T-helper 17 cell (primary cell): ENCODE measurements at places on chromosomes 12 and 14.

DNA sequence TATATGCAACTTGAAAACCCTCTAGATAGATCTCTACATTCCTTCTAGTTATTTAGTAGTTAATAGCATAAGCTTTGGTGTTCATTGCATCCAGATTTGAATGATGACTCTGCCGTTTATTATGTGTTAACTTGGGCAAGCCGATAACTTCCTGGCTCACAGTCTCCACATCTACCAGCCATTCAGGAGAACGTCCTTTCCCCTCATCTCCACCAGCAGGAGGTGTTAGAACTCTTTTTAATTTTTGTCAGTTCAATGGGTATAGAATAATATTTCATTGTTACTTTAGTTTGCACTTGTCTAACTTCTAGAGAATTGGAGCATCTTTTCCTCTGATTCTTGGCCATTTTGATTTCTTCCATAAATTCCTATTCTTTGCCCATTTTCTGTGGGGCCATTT is 30.0 kb upstream of the WSCD2 start:
- no peak for DNase-seq

DNA sequence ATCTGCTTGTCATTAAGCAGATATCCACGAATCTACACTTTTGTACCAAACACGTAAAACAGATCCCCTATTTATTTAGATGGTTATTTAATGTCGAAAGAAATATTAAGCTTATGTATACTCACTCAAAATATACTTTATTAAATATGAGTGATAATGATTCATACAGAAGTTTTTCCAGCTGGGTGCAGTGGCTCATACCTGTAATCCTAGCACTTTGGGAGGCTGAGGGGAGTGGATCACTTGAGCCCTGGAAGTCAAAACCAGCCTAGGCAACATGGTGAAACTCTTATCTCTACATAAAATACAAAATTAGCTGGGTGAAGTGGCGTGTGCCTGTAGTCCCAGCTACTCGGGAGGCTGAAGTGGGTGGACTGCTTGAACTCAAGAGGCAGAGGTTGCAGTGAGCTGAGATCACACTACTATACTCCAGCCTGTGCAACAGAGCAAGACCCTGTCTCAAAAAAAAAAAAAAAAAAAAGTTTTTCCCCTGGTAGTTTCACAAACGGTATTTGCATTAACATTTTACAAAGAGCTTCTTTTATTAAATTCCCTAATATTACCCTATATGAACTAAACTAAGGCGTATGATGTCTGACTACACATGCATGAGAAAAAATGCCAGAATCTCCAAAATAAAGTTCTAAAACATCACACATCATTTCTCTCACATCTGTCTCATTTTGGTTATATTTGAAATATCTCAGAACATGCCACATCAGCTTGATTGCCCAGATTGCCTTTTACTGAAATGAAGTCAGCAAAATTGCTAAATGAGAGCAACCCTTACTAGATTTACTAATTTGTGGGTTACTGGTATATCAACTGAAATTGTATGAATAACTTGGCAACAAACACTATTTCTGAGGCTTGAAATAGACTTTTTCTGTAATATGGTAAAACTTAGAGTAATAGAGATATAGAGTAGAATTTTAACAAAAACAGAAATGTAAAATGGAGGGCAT is 74.9 kb downstream of the PAWR start:
- no peak for DNase-seq

GRCh38 chr12:59023861-59024424 is 103.6 kb upstream of the LRIG3 start:
- DNase-seq = no peak

DNA sequence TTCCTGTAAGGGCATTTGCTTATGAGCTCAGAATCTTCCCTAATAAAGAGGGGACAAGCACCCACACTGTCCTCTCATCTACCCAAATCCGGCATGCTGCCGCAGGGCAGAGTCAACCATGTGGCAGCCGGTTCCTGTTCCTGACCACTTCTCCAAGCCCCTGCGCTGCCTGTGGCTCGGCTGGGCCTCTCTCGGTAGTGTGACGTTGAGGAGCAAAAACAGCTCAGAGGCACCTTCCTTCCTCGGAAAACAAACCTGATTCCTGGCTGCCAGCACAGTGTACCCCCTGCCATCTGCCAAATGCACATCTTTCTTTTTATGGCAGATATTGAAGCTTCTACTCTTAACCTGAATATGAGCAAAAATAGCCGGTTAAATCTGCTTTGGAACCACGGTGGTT is 50.5 kb downstream of the CFAP251 start:
- DNase-seq = no peak

DNA sequence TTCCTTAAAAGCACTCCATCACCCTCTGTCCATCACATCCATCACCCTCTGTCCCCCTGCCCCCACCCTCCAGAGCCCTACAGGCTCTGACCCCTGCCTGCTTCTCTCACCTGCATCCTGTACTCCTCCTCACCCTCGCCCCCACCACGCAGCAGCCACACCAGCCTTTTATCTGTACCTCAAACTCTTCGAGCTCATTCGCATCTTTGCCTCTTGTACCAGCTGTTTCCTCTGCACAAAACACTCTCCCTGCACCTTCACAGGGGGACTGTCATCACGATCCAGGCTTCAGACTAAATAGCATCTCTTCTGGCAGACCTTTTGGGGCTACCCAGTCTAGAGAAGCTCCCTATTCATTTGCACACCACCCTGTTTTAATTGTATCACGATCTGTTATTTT is 24.1 kb downstream of the TMEM229B start:
- DNase-seq = no peak
